Immature natural killer cell (primary cell): ENCODE measurements at places on chromosomes 2 and 18.

GRCh38 chr2:100060875-100061274, 81.5 kb downstream of the AFF3 start:
- peaks cover 21% of the 10 kb centered on the region for H3K4me1 ChIP-seq
- no peak overlapping the region for H3K4me3 ChIP-seq
- no peaks in the 10 kb centered on the region for H3K36me3 ChIP-seq
- DNase-seq: peak; percentile 9
- peak overlapping the region; percentile 12 for H3K27ac ChIP-seq

DNA sequence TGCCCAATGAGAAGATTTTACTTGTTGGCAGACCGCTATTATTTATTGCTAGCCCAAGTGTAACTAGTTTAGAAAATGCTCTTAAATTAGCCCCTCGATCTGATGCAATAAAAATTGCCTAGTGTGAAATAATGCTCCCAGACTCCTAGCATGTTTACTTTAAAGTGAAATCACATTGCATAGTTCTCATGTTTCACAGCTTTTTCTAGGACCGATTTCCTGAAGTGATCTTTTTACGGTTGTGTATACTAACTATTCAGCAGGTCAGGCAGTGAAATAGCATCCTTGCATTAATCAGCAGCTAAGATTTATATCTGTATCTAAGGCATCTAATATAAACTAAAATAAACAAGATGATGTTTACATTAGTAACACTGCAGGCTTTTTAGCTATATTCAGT, 52.4 kb downstream of the PMS1 start:
- no peak overlapping the region for H3K4me3 ChIP-seq
- no peaks in the 10 kb centered on the region for H3K4me1 ChIP-seq
- no peaks in the 10 kb centered on the region for H3K27me3 ChIP-seq
- H3K27ac ChIP-seq: no peak overlapping the region
- no peak for DNase-seq
- no peaks in the 10 kb centered on the region for H3K36me3 ChIP-seq

DNA sequence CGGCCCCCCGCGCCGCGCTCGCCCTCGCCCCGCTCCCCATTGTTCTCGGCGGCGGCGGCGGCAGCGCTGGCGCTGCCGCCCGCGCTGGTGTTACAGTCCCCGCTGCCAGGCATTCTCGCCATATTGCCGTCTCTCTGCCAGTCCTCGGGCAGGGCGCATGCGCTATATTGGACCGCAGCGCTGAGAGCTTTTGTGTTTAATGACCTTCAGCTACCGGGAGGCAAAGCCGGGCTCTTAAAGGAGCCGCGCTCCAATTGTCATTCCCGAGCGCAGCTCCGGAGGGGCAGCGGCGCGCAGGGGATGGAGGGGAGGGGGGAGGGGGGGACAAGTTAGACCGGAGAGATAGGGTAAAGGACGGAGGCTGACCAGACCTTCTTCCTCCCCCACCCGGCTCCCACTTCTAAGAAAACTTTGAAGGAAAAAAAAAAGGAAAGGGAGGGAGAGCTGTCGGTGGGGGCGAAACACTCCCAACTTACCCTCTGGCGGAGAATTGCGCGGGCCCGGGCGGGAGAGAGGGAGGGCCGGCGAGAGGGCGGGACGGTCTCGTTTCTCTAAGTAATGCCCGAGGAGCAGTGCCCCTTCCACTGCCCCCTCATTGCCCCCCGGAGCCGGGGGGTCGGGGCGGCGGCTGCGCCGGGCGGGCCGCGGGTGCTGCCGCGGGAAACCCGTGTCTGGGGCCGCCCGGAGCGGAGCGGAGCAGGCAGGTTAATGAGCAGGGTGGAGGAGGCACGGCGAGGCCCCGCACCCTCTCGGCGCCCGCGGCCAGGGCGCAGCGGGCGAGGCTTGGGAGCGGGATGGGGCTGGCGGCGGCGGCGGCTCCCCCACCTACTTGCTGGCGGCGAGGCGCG, at the start of gene KCTD1:
KCTD1 (minus strand) TSS at position 139 of the 848 bp plus-strand sequence; CDS start at position 122, 17 bp downstream.
- DNase-seq: peak; percentile 70
- H3K36me3 ChIP-seq: no peaks in the 10 kb centered on the region

DNA sequence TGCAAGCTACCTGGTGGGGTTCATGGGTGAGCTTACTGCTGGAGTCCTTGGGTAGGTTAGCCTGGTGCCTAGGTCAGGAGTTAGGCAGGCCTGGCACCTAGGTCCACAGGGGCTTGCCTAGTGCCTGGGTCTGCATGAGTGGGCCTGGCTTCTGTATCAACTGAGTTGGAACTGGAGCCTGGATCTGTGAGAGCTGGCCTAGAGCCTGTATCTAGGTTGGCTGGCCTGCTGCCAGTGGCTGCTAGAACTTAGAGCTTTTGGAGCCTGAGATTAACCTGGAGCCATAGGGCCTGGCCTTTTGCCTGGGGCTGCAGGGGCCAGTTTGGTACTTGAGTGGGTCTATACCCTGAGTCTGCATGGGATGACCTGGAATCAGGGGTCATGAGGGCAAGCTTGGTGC, 679.4 kb downstream of the NUP35 start:
- no peaks in the 10 kb centered on the region for H3K27me3 ChIP-seq
- no peak overlapping the region for H3K27ac ChIP-seq
- H3K4me3 ChIP-seq: no peak overlapping the region
- H3K4me1 ChIP-seq: no peaks in the 10 kb centered on the region
- DNase-seq: no peak
- H3K36me3 ChIP-seq: no peaks in the 10 kb centered on the region

- peaks cover 9% of the 10 kb centered on the region for H3K36me3 ChIP-seq
- H3K27me3 ChIP-seq: no peaks in the 10 kb centered on the region
- H3K4me3 ChIP-seq: no peak overlapping the region
- no peaks in the 10 kb centered on the region for H3K4me1 ChIP-seq
- DNase-seq: no peak
These were observed 90.6 kb downstream of the PLEKHM3 start for GRCh38 chr2:207934720-207935119.

GRCh38 chr2:101989740-101990460, 1.9 kb upstream of the IL1R2 start:
- H3K4me3 ChIP-seq: peak overlapping the region; percentile 69
- peaks cover 25% of the 10 kb centered on the region for H3K27me3 ChIP-seq
- DNase-seq: no peak

DNA sequence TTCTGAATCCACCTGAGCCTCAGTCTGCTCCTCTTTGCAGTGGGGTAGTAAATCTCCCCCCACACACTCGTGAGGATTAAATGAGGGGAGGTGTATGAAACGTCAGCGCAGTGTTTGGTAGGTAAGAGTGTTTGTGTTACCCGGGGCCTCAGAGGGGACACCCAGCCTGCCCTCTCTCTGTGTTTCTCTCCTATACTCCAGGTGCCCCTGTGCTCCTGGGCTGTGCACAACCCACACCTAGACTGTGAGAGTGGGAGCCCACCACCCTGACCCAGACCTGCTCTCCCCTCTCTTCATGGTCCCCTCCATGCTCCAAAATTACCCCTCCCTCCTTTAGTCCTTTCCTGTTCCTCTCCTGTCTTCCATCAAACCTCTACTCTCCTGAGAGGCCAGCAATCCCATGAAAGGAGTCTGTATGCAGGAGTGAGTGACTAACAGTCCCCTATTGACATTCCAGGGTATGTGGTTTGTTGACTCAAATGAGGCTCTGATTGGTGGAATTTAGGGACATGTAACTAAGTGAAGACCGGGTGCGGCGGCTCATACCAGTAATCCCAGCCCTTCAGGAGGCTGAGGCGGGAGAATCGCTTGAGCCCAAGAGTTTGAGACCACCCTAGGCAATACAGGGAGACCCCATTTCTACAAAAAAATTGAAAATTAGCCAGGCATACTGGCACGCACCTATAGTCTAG, 10.4 kb downstream of the CIB4 start:
- no peak overlapping the region for H3K27ac ChIP-seq
- no peak overlapping the region for H3K4me3 ChIP-seq

DNA sequence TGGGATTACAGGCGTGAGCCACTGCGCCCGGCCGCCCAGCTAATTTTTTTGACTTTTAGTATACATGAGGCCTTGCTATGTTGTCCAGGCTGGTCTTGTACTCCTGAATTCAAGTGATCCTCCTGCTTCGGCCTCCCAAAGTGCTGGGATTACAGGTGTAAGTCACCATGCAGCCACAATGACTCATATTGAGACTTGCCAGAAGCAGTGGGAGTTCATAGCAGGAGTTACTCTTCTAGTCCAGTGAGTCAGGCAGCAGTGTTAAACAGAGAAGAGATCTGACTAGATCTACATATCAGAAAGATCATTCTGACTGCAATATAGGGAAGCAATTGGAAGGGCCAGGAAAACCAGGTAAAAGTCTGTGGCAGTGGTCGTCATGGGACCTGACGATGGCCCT, 1.5 kb upstream of the FLACC1 start:
- no peak overlapping the region for H3K4me3 ChIP-seq
- no peaks in the 10 kb centered on the region for H3K27me3 ChIP-seq
- peaks cover 13% of the 10 kb centered on the region for H3K36me3 ChIP-seq
- H3K27ac ChIP-seq: no peak overlapping the region
- DNase-seq: no peak

- H3K27me3 ChIP-seq: peaks cover 5% of the 10 kb centered on the region
- H3K4me1 ChIP-seq: peaks cover 22% of the 10 kb centered on the region
- DNase-seq: no peak
- H3K36me3 ChIP-seq: no peaks in the 10 kb centered on the region
- no peak overlapping the region for H3K4me3 ChIP-seq
- no peak overlapping the region for H3K27ac ChIP-seq
These were observed 97.9 kb downstream of the SH3BP4 start for GRCh38 chr2:235049719-235050118.

GRCh38 chr18:8928847-8929780, 173.4 kb upstream of the NDUFV2 start:
- peaks cover 1% of the 10 kb centered on the region for H3K27me3 ChIP-seq
- no peaks in the 10 kb centered on the region for H3K36me3 ChIP-seq
- no peaks in the 10 kb centered on the region for H3K4me1 ChIP-seq
- DNase-seq: no peak
- no peak overlapping the region for H3K27ac ChIP-seq

DNA sequence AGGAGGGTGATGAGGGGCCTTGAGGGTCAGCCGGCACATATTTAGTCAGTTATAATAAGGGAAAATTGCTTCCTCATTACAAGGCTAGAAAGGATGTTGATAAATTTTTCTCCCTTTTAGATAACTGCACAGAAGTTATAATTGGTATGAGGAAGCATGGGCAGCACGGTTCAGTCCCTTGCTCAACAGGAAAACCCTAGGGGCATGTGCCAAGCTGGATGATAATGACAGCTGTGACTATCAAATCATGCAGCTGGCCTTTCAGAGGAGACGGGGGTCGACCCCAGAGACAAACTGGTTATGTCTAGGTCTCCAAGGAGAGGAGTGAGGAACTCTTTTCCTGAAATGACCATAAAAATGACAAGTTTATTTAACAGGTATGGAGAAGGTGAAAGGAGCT, 448.1 kb upstream of the VRK2 start:
- no peak overlapping the region for H3K4me3 ChIP-seq
- peaks cover 2% of the 10 kb centered on the region for H3K36me3 ChIP-seq
- H3K27ac ChIP-seq: no peak overlapping the region
- no peaks in the 10 kb centered on the region for H3K4me1 ChIP-seq
- no peaks in the 10 kb centered on the region for H3K27me3 ChIP-seq
- DNase-seq: no peak

DNA sequence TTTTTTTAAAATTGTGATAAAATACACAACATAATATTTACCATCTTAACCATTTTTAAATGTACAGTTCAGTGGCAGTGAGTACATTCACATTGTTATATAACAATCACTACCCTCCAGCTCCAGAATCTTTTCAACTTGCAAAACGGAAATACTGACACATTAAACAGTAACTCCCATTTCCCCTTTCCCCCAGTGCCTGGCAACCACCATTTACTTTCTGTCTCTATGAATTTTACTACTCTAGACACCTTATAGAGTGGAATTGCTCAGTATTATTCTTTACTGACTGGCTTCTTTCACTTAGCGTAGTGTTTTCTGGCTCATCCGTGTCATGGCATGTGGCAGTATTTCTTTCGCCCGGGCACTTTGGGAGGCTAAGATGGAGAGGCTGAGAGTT, 32.6 kb downstream of the FASTKD2 start:
- peaks cover 21% of the 10 kb centered on the region for H3K4me1 ChIP-seq
- no peak overlapping the region for H3K4me3 ChIP-seq
- no peaks in the 10 kb centered on the region for H3K36me3 ChIP-seq
- no peaks in the 10 kb centered on the region for H3K27me3 ChIP-seq
